Lung (tissue), 17 donors: ENCODE measurements at places on chromosomes 1 and 21. TPM values are rescaled to one million over a fixed set of nuclear protein-coding genes. Genes with fewer than 3 reads are reported as not detected.
A peak's percentile ranks its signal among the peaks of the same experiment; 100 is the strongest.

- H3K27me3 ChIP-seq, result peaks cover 55% of the 10 kb centered on the region
- no peaks in the 10 kb centered on the region for H3K36me3 ChIP-seq
- no peak overlapping the region for H3K27ac ChIP-seq
- no peak overlapping the region for H3K4me3 ChIP-seq
Observed at GRCh38 chr1:205458777-205459566, 3.1 kb upstream of the BLACAT1 start.

DNA sequence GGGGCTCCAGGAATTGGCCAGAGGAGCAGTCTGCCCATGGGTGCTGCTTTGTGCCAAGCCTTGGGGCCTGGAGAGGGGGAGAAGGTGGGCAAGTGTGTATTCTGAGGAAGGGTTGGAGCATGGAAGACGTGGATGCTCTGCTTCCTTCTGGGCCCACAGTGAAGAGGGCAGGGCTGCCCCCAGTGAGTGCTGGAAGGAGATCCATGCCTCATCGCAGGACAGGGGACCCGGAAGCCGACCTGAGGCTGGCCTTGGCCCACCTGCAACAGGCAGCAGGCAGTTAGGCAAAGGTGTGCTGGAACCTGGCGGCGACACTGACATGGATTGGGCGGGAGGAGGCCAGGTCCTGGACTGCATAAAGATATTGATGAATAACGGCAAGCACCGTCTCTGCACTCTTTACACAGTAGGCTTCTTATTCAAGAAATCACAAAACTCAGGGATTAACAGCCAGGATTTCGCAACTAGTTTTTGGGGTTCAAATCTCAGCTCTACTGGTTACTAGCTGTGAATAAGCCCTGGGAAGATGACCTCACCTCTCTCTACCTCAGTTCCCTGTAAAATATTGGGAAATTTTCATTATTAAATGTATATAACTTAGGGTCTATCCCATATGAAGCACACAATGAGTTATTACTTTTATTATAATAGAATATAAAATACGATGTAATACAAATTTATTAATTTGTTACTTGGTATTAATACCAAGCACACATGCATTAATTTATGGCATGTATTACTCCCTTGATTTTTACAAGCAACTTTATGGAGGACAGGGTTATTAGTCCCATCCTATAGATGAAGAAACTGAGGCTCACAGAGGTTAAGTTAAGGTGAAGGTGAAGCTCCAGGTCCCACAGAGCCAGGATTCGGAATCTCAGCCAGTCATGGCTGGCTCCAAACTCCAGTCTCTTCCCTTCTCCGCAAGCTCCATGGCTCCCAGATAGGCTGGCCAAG is 62.3 kb downstream of the DHRS3 start:
- peaks cover 15% of the 10 kb centered on the region for H3K4me1 ChIP-seq
- no peaks in the 10 kb centered on the region for H3K36me3 ChIP-seq
- H3K4me3 ChIP-seq, result no peak overlapping the region
- no peaks in the 10 kb centered on the region for H3K27me3 ChIP-seq

GRCh38 chr1:233459470-233459945 is 132.0 kb downstream of the MAP3K21 start:
- no peaks in the 10 kb centered on the region for H3K36me3 ChIP-seq
- H3K4me1 ChIP-seq, result peaks cover 1% of the 10 kb centered on the region
- no peak overlapping the region for H3K27ac ChIP-seq

GRCh38 chr1:30331415-30332065 is 391.8 kb downstream of the MATN1 start:
- H3K27me3 ChIP-seq, result no peaks in the 10 kb centered on the region
- H3K27ac ChIP-seq, result no peak overlapping the region
- H3K4me3 ChIP-seq, result no peak overlapping the region
- H3K4me1 ChIP-seq, result no peaks in the 10 kb centered on the region
- H3K36me3 ChIP-seq, result no peaks in the 10 kb centered on the region
- DNase-seq, result no peak

- H3K27me3 ChIP-seq, result no peaks in the 10 kb centered on the region
- H3K36me3 ChIP-seq, result no peaks in the 10 kb centered on the region
- H3K4me3 ChIP-seq, result no peak overlapping the region
Observed at GRCh38 chr1:17615157-17615556, 75.7 kb downstream of the ARHGEF10L start.

GRCh38 chr1:159889202-159889601 is 10.8 kb downstream of the CFAP45 start:
- DNase-seq, result no peak
- H3K27ac ChIP-seq, result peak overlapping the region; percentile 42
- no peak overlapping the region for H3K4me3 ChIP-seq
- peaks cover 3% of the 10 kb centered on the region for H3K4me1 ChIP-seq

GRCh38 chr1:181984006-181984405 is 77.5 kb downstream of the ZNF648 start:
- H3K27me3 ChIP-seq, result no peaks in the 10 kb centered on the region
- no peak overlapping the region for H3K4me3 ChIP-seq
- H3K27ac ChIP-seq, result no peak overlapping the region
- no peak for DNase-seq
- no peaks in the 10 kb centered on the region for H3K36me3 ChIP-seq
- H3K4me1 ChIP-seq, result peaks cover 3% of the 10 kb centered on the region

- H3K27ac ChIP-seq, result no peak overlapping the region
- no peaks in the 10 kb centered on the region for H3K4me1 ChIP-seq
- H3K4me3 ChIP-seq, result no peak overlapping the region
- no peak for DNase-seq
- no peaks in the 10 kb centered on the region for H3K36me3 ChIP-seq
- H3K27me3 ChIP-seq, result no peaks in the 10 kb centered on the region
Observed at GRCh38 chr1:235246022-235246948, 81.7 kb downstream of the ARID4B start.

DNA sequence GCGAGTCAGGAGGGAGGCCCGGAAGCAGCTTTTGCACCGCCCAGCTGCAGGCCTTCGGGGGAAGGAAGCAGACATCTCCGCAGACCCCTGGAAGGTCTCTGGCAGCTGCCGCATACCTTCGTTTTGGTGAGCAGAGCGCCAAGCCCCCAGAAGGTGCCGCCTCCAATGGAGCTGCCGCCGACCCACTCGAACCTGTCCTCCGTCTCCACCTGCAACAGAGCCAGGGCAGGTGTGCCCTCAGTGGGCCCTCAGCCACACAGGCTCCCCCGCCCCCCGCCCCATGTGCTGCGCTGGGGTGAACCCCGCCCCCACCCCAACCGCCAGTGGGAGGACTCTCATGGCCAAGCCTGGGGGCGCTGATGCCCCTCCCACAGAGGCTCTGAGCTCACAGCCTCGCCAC is 6.2 kb downstream of the PANK4 start:
- H3K27ac ChIP-seq, result no peak overlapping the region
- peaks cover 8% of the 10 kb centered on the region for H3K36me3 ChIP-seq

HCRTR1 gene
- 0.14 TPM for total RNA-seq

TRABD2B gene
- 0.46 TPM for total RNA-seq

MIER1 gene
- total RNA-seq, result 42.4 TPM

UBXN10 gene
- 19.7 TPM for total RNA-seq

ZSWIM5 gene
- total RNA-seq, result 3.8 TPM
